Stimulated activated CD8-positive, alpha-beta memory T cell treated with anti-CD3 and anti-CD28 coated beads, Interleukin-12 subunit alpha, Interleukin-12 subunit beta, amount 100 ng/mL, for 4 hours (primary cell): ENCODE measurements at places on chromosomes 11 and 22.

GRCh38 chr22:46114518-46115387 lies 35.6 kb upstream of the PPARA start:
- no peak for DNase-seq

DNA sequence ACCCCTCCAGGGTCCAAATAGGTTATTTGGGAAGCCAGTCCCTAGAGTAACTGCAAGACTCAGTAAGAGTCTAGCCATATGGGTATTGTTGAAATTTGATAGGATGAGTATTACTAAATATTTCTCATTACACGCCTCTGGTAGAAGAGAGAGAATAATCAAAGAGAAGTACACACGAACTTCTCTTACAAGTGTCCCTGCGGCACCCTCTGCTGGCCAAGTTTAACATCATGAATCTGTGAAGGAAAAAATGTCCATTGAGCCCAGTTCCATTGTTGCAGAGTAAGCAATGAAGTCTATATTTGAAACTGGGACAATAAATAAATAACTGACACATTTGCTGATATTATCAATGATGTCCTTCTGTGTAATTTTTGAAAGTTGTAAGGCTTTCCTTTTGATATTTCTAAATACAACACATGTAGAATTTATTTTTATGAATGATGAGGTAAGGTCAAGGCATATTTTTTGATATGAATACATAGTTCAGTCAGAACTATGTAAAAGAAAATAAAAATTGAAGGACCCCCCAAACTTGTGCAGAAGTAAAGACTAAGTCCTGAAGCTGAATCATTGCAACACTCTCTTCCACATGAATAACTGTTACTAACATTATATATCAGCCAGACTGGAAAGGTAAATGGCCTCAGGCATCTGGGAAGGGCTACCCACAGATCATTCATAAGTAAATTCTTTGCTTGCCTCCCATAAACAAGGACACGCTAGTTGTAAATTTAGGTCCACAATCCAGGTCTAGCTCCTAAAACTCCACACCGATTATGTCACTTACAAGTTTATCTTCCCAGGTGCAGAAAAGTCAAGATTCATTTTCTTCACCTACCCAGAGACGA lies 10.0 kb downstream of the OR51L1 start:
- DNase-seq = no peak

GRCh38 chr11:65559951-65560537 lies 1.9 kb upstream of the LTBP3 start:
- DNase-seq = no peak

GRCh38 chr11:75475767-75476650 lies 43.0 kb upstream of the KLHL35 start:
- DNase-seq = no peak

- no peak for DNase-seq
Measured at GRCh38 chr22:20652130-20652529, 121.8 kb upstream of the SERPIND1 start.
